ENCODE measurements at places on chromosomes 5 and 9. TPM values are rescaled to one million over a fixed set of nuclear protein-coding genes. Genes with fewer than 3 reads are reported as not detected.

DNA sequence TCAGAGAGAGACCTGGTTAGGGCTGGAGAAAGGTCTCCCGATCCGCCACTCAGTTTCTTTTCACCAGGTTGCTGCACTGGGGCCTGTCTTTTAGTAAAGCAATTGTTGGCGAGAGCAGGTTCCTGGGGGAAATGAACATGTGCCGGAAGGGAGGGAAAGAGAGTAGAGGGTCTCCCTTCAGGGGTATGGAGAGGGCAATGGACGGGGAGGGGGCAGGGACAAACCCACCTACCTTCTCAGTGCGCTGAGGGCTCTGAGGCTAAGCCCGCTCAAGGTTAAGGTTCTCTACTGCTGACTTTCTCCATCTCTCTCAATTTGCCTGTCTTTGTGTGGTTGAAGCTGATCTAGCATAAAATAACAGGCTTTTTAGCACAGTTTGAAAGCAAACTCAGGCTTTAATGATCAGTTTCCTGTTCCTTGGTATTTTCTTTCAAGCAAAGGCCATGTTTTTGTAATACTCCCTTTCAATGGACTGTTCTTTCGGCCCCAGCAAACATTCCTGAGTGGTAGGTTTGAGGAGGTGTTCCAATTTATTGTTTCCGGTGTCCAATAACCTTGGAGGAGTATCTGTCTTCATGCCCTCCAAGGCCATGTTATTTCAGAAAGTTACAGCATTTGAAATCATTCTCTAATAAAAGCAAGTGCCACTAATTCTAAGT, 25.5 kb upstream of the TRAF1 start:
- DNase-seq: no peak

LYRM7 gene
- total RNA-seq: 23.2 TPM

DNA sequence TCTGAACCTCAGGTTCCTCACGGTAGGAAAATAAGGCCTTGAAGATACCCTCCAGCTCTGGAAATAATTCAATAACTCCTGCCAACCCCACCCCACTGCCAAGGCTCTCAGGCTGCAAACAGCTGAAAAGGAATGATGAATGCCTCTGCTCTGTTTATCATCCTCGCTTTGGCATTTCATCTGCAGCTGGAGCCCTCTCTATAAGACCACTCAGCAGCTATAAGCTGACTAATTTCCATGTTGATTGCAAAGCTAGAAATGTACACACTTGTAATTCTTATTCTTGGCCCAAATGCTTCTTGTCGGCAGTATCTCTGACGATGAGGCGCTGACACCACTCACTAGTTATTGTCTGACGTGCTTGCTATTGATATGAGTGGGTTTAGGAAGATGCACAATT, 408.4 kb upstream of the NMUR2 start:
- no peak for DNase-seq

- no peak for DNase-seq
Observed at GRCh38 chr5:165263536-165263935, 1758.1 kb downstream of the MAT2B start.

MYOT gene
- not detected for total RNA-seq

DNA sequence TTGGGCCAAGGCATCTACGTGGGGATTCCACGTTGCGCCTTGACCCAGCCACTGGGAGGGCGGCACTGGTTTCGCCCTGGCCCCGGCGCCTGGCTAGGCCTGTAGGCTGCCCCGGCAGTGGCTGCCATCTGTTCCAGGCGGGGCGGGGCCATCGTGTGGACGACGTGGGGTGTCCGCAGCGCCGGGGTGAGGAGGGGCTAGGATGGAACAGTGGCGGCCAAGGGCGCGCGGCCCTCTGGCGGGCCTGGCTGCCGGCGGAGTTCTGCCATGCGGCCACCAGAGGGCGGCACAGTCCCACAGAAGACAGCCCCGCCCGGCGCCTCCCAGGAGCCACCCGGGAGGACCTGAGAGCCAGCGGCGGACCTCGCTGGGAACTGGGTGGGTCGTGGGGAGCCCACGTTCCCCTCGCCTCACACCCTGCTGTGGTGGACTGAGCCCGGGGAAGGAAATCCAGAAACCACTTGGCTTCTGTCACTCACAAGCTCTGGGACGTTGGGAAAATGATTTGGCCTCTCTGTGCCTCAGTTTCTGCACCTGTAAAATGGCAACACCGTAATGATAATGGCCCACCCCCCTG, 22.6 kb upstream of the RAPGEF1 start:
- peak; percentile 79 for DNase-seq

GRCh38 chr5:8521991-8522390, 653.0 kb downstream of the MTRR start:
- DNase-seq: no peak

- DNase-seq: no peak
Observed at GRCh38 chr9:134591082-134591571, 50.5 kb upstream of the COL5A1 start.

PCDHGA11 gene
- not detected for total RNA-seq

B4GALT1 gene
- total RNA-seq: 41.2 TPM

DNA sequence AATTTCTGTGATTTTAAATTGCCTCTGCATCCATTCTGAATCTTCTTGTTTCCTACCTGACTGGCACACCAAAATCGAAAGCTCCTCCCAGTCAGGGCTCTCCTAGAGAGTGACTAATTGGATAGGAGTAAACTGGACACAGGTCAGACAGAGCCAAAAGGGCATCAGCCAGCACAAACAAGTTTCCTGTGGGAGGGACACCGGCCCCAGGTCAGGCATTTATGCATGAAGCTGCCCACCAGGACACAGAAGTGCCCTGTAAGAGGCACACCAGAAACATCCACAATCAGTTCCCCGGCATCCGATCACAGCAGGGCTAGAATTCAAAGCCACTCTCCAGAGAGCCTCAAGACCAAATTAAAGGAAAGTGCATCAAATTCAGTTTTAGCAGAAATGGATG, 78.4 kb downstream of the SFXN1 start:
- no peak for DNase-seq

IL3 gene
- 0.25 TPM for total RNA-seq

- DNase-seq: no peak
Observed at GRCh38 chr5:102946971-102947370, 173.0 kb downstream of the GIN1 start.

NDOR1 gene
- 29.5 TPM for total RNA-seq

GFPT2 gene
- not detected for total RNA-seq

SAXO1 gene
- total RNA-seq: not detected

C9orf152 gene
- not detected for total RNA-seq

INSL6 gene
- not detected for total RNA-seq

PCDHB10 gene
- not detected for total RNA-seq

SPATA31A5 gene
- total RNA-seq: not detected

DNA sequence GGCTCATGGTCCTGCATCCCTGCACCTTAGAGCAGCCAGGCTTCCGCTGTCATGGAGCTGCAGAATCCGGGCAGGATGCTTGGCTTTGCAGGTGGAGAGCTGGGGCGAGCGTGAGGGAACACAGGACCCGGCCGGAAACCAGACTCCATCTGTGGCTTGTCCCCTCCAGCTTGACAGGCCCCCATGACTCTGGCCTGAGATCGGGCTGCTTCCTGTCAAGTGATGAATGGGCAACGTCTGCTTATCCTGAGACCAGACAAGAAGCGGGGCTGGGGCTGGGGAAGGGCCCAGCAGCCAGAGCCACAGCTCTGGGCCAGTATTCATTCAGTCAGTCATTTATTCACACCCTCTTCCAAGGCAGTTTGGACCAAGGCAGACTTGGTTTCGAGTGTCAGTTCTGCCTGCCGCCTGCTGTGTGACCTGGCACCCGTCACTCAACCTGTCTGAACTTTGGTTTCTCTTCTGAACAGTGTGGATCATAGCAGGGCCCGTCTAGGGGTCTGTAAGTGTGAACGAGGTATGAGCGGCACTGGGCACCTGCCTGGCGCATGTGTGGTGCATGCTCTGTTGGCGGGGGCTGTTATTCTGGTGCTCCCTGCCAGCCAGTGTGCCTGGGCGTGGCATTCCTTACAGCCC, 37.5 kb downstream of the NEK6 start:
- DNase-seq: no peak

GRCh38 chr5:142512043-142513042, 173.5 kb downstream of the FGF1 start:
- no peak for DNase-seq

RAPGEF6 gene
- total RNA-seq: 27.0 TPM

DNA sequence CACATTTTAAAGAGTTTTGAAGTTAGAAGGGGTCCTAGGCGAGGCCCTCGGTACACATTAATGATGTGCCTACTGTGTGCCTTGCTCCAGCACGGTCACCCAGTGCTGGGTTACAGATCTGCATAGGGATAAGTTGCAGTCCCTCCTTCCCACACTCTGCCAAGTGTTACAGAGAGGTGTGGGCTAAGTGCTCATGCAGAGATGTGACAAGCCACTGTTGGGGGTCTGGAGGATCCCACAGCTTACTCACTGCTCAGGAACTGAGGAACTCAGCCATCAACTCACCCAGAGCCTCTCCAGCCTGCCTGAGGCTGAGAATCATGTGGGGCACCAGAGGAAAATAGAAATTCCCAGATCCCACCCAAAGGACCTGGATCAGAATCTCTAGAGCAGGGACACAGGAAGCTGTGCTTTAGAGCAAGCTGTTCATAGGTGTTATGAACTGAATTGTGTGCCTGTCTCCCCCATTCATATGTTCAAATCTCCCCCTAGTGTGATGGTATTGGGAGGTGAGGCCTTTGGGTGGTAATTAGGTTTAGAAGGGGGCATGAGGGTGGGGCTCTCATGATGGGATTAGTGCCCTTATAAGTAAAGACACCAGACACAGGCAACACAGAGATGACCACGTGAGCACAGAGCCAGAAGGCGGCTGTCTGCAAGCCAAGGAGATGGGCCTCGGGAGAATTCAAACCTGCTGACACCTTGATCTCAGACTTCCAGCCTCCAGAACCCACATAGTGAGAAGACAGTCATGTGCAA, 164.1 kb downstream of the HSD17B3 start:
- no peak for DNase-seq

DNA sequence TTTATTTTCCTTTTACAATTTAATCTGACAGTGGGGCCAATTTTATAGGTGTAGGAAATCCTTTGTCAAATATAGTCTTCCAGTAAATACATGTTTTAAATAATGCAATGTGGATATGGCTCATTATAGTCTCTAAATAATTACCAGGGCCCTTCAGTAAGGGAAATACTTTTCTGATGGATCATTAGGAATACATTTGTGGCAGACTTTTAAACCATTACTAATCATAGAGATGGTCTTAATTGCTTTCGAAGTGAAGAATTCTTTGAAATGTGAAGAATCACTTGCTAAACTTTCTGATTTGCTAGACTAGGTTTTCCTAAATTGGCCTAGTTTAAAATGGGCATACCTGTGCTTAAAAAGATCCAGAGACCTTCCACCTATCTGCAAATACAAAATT, 105.6 kb upstream of the ELL2 start:
- no peak for DNase-seq

GRCh38 chr5:4252385-4252784, 656.8 kb downstream of the IRX1 start:
- DNase-seq: no peak

FYB1 gene
- total RNA-seq: 83.0 TPM

DNA sequence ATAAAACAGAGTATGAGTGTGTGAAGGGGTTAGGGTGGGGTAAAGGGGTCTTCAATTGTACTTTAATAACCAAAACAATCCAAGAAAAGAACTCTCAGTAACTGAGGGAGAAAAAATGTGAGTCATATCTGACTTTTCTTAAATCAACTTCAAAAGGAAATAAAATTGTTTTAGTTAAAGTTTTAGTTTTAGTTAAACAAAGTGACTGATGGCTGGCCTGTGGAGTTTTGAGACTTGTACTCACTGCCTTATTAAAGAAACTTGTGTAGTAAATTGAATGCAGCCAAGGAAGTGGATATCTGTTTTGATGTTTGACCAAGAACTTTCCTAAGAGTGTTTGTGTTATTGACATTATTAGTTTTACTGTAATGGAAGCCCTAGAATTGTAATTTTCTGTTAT, 2032.6 kb downstream of the MAT2B start:
- DNase-seq: no peak

FGF10 gene
- total RNA-seq: not detected

DNA sequence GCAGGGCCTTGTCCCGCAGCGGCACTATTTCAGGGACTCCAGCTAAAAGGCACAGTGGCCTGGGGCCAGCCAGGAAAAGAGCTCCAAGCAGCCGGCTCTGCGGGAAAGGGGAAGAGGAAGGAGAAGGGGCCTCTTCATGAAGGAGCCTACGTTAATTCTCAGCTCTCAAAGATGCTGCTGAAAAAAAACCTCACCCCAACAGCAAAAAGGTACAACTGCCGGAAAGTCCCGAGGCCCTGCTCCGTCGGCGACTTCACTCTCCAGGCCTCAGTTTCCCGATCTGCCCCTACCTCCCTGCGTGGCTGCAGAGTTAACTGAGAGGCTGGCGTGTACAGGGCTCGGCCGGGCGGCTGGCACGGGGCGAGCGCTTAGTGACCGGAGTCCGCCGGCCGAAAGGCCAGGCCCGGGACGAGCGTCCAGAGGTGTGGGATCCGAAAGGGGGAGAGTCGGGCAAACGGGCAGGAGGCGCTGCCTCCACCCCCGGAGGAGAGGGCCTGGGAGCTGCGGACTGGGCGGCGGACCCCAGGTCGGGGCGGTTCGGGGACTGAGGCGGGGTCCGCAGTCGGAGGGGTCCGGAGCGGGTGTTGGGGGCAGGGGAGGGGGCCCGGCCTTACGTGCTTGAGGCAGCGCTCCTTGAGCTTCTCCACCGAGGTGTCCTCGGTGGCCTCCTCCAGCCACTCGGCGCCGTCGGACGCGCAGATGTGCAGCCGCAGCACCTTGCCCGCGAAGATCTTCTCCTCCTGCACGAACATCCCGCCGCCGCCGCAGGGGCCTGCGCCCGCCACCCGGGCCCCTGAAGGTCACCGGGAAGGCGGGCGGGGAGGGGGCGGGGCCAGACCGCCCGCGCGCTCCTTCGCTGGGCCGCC, 529 bp downstream of the UBAC1 start:
- DNase-seq: no peak

DNA sequence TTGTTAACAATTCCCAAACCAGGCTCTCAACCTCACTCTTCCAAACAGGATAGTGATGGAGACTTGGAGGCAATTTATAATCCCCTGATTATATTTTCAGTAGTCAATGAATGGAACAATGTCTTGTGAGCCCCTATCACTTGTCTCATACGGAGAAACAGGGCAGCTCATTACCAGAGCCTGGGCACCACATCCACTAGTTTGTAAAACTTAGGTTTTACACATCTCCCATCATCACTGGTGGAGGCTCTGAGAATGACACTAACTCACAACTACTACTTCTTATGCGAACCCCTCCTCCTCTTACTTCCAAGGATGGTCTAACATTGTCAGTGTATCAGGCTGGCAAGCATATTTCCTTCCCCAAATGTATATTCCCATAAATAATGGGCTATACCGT, 253.7 kb downstream of the EPB41L4A start:
- no peak for DNase-seq

GNA14 gene
- total RNA-seq: not detected

ARL15 gene
- total RNA-seq: 6.3 TPM

CDC25C gene
- 14.6 TPM for total RNA-seq

ZNF484 gene
- total RNA-seq: 6.2 TPM

DNA sequence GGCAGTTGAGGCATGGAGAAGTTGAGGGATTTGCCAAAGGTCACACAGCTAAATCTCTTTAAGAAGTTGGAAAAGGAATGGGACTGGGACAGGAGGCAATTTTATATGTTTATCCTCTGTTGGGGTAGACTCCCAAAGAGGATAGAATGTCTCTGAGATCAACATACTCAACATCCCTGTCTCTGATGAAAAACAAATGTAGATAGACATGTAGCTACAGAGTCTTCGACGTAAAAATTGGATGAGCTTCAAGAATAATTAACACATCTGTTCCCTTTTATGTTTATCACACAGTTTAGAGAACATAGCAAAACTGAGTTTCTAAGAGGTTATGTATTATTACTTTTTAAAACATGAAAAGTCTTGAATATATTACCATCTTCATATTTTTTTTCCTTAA, 204.6 kb upstream of the CD180 start:
- no peak for DNase-seq
